ENCODE measurements at places on chromosomes 7 and 10.

GRCh38 chr10:70321897-70322890, 38.4 kb upstream of the NPFFR1 start:
- DNase-seq = no peak

GRCh38 chr7:120819861-120820260, 38.1 kb downstream of the TSPAN12 start:
- DNase-seq = no peak

- no peak for DNase-seq
Measured at GRCh38 chr7:151566897-151567320, 47.2 kb upstream of the RHEB start.

DNA sequence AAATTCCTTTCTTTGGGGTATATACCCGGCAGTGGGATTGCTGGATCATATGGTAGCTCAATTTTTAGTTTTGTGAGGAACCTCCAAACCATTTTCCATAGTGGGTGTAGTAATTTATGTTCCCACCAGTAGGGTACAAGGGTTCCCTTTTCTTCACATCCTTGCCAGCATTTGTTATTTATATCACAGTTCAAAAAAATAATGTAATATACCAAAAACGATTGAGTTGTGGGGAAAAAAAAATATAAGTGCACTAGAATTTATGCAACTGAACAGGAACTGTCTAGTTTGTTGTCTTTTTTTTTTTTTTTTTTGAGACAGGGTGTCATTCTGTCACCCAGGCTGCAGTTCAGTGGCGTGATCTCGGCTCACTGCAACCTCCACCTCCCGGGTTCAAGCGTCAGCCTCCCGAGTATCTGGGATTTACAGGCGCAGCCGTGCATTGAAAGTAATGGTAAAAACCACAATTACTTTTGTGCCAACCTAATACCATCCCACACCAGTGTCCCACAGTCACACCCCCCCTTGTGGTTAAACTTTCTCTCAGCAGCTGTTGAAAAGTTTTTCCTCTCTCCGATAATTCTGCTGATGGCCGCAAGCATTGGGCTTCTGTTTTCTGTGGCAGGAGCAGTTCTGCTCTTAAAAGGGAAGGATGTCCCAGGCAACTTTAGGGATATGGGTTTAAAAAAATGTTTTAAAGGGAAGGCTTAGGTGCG, 6.8 kb upstream of the LAT2 start:
- no peak for DNase-seq

- no peak for DNase-seq
Measured at GRCh38 chr10:25061711-25062449, 45.5 kb downstream of the THNSL1 start.

DNA sequence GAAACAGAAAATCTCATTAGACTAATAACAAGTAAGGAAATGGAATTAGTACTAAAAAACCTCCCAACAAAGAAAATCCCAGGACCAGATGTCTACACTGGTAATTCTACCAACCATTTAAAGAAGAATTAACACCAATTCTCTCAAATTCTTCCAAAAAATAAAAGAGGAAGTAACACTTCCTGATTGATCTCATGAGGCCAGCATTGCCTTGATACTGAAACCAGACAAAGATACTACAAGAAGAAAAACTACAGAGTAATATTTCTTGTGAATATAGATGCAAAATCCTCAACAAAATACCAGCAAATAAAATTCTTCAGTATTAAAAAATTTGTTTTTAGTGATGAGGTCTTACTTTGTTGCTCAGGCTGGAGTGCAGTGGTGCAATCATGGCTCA, 21.3 kb downstream of the GCK start:
- no peak for DNase-seq

- DNase-seq = no peak
Measured at GRCh38 chr10:66176772-66177171, 749.1 kb upstream of the LRRTM3 start.

GRCh38 chr10:4357911-4358310, 468.1 kb upstream of the AKR1E2 start:
- DNase-seq = no peak

GRCh38 chr10:5447611-5448071, 35.3 kb downstream of the NET1 start:
- DNase-seq = no peak

DNA sequence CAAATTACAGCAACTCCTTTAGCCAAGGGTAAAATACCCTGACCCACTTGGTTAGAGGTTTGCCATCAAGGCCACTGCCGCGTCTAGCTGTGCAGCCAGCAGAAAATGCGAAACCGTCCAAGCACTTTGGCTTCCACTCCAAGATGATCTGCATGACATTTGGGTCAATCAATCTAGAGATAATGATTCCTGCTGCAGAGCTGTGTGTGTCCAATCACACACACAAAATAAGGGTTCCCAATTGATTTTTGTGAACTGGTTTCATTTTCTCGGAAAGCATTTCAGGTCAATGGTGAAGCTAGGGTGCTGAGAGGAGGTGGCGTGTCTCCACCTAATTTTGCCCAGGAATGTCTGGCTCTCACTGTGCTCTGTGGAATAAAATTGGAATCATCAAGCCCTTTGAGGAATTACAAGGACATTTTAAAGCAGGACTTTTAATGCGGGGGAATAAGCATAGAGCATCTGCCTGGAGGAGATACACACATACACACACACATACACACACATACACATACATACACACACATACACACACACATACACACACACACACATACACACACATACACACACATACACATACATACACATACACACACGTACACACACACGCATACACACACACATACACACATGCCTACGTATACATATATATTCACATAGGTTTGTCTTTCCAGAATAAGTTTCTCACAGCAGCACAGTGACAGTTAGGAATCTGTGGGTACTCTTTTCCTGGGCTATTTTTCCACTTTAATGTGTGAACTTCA, 59.5 kb downstream of the ACADSB start:
- no peak for DNase-seq
